ENCODE measurements at places on chromosomes 13 and 19.
A peak's percentile ranks its signal among the peaks of the same experiment; 100 is the strongest.

GRCh38 chr13:31797154-31797775 is 57.9 kb downstream of the RXFP2 start:
- DNase-seq = no peak

DNA sequence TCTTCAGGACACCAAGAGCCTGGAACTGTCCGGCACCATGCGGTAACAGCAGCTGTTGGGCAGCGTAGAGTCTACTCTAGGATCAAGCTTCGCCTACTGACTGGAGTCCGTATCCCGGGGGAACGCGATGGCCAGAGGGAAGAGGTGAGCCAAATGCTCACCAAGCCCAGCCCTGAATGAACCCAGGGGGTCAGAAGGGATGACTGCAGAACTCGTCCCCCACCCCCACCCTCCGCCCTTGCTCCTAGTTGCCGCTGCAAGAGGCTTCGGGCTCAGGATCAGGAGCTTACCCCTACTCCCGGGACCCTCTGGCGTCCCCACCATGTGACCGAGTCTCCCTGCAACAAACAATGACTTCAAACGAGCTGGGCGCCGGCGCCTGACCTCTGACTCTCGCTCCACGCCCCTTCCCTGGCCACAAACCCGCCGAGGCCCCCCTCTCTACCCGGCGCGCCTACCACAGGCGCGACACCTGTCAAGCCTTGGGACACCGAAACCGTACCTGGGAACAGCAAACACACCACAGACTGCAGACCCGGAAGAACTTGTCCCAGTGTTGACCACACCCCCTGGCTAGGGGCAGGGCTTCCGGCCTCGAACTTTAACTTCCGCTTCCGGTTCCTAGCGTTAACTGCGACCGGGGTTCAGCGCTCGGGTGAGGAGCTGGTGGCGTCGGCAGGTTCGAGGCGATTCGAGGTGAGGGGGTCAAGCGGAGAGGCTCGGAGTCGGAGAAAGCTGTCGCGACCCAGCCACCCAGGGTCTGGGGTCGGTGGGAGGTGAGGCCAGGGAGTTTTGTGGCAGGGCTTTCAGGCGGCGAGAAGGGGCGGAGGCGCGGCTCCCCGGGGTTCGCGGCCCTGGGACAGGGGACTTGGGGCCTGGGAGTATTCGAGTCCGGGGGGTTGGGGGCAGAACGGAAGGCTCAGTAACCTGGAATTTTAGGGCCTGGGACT is at the start of gene UBL5:
Gene UBL5 (plus strand): TSS at position 630 of the 950 bp plus-strand sequence. CDS start 420 bp downstream, outside the sequence.
- peak; percentile 80 for DNase-seq

DNA sequence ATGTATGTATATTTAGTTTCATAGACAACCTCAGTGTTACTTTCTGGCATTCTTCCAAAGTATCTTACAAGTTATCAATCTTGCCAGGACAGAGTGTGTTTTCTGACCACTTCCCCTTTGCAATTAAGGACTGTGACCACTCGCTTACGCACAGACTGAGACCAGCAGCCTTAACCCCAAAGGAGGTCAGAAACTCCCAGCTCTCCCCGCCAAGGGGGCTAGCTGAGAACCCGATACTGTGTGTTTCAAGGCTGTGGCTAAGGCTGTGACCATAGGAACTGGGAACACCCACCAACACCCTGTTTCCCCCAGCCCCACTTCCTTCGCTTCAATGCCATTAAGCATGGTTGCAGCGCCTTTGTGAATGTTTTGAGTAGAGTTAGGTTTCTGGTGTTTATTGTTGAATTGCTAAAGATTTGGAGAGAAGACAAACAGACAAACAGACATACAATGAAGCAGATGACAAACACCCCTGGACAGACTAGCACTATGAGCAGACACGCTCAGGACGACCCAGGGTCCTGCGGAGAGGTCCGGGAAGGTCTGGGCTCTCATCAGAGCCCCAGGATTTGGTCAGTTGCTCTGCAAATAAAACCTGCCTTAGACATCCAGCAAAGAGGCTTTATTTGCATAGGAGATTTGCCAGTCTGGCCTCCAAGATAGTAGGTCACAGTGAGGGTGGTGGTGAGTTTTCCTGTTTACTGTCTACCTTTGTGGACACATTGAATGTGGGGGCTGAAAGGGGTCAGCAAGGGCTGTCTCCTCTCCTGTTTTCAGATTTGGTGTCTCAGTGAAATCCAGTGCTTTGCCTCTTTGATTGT is 25.0 kb upstream of the TNFSF11 start:
- DNase-seq = no peak

GRCh38 chr19:9847087-9847671 is 12.1 kb downstream of the PIN1 start:
- no peak for DNase-seq

- no peak for DNase-seq
Measured at GRCh38 chr13:45713721-45714120, 11.6 kb downstream of the CBY2 start.

DNA sequence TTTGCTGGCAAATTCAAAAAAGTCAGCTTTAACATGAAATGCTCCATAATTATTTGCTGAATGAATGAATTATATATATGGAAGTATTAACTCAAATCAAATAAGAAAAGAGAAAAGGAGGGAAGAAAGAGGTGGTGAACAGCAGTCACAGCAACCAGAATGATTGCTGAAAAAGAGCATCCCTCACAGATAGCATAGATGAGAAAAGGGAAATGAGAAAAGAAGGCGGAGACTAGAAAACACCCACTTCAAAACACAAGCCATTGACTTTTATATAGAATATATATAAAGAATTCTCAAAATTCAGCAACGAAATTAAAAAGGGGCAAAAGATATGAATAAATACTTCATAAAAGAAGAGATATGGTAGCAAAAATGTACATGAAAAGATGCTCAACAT is 75.2 kb downstream of the CAB39L start:
- DNase-seq = no peak

- no peak for DNase-seq
Measured at GRCh38 chr19:55442372-55442961, 633 bp downstream of the SHISA7 start.

DNA sequence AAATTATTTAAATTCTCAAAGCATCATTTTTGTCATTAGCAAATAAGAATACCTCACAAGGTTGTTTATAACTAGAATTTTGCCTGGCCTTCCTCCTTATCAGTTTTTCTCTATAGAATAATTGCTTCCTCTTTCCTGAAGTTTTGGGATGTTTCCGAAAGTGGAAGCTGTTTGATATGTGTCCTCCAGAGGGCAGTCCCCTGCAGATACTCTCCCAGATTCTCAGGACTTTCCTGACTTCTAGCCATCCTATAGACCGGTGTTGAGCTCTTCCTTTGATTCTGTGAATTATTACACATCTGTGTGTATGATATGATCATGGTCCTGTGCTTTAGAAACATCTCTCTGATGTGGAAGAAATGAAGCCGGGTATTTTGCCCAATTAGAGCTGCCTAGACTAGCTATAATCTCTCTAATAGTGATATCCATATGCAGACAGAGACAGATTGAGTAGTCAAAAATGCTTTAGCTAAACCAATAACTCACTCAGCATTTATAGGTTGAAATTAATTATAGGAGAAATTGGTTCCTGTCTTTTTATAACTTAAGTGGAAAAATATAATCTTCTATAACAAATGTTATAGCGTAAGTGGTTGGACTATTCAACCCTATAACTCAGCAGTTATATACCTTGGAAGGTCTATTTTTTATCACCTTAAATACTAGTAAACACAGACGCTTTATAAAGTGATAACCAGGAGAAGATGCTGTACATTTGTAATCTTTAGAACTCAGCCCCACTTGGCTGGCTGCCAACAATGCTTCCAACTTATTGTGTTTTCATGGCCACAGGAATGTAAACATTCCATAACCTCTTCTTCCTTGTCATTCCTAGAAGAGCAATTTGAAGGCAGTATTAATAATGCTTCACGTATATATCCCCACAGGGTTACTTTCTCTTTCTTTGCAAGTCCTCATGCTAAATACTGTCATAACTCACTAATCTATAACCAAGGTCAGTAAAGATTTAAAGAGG is 201.0 kb upstream of the RXFP2 start:
- no peak for DNase-seq

DNA sequence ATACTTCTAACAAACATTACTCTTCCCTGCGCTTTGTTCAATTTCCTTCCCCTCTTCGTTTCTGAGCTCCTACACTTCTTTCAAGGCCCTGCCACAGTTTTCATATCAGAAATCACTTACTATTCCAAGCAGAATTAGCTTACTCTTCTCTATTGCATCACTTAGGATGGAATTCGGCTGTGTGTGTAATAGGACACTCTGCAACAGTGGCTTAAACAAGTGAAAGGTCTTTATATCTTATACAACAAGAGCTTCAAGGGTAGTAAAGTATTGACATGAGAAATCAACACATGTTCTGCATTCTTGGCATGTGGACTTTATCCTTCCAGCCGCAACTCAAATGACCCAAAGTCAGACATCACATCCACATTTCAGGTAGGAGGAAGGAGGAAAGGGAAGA is 279.6 kb downstream of the PCDH20 start:
- no peak for DNase-seq

DNA sequence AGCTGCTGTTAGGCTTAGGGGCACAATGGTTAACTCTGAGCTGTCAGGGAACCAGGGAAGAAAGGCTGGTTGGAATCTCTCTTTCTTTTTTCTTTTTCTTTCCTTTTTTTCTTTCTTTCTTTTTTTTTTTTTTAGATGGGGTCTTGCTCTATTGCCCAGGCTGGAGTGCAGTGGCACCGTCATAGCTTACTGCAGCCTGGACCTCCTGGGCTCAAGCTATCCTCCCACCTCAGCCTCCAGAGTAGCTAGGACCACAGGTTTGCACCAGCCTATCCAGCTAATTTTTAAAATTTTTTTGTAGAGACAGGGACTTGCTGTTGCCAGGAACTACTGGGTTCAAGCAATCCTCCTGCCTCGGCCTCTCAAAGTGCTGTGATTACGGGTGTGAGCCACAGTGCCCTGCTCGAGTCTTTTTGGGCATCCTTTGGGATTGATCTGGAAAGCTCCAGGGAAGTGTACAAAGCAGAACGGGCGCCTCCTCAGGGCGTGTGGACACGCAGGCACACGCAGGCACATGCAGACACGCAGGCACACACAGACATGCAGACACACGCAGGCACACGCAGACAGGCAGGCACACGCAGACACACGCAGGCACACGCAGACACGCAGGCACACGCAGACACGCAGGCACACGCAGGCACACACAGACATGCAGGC is 99.2 kb downstream of the GADD45B start:
- DNase-seq = no peak

GRCh38 chr13:97974773-97975172 is 21.3 kb downstream of the IPO5 start:
- no peak for DNase-seq

DNA sequence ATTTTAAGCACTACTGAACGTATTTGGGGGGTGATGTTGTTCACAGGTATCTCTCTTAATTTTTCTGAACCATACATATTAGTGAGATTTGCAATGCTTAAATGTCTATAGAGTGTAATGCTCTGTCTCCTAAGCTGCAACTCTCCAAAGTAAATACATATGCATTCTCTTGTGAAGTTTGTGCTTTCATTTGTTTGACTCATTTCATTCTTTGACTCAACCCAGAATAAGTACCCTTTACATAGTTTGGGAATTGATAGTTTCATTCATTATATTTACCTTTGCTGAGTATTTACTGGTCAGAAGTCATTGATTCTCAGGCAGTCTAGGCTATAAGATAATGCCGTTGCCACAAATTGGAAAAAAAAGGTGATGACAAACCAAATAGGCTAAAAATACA is 406.9 kb downstream of the FGF9 start:
- DNase-seq = no peak

DNA sequence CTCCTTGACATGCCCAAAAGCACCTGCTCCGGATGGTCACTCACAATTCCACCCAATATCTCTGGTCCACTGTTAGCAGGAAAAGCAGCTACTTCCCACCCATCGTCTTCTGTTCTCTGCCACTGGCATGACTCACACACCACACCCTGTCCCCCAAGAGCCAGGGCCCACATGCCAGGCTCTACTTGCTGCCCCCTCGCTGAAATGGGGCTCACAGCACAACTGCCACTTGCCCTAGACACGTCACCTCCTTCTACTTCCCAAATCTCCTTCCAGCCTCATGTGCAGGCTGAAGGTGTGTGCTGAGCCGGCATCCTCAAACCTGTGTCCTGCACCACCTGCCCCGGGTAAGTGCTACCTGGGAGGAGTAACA is 65.0 kb downstream of the TBC1D4 start:
- no peak for DNase-seq

DNA sequence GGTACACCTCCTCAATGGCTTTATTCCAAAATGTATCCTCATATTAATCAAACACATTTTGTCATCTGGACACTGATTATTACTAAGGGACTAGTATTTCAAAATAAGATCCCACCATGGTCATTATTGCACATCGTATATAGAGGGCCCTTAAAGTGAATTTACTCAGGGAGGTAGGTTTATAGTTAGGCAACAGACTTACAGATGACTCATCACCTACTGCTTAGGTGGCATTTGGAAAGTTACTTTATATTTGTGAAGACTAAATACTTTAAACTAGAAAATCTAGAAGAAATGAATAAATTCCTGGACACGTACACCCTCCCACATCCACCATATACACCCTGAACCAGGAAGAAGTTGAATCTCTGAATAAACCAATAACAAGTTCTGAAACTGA is 353.0 kb downstream of the KCTD12 start:
- DNase-seq = no peak

- no peak for DNase-seq
Measured at GRCh38 chr19:13153569-13154240, 3.5 kb downstream of the IER2 start.

GRCh38 chr19:55447421-55448174 is 4.5 kb upstream of the SHISA7 start:
- no peak for DNase-seq

DNA sequence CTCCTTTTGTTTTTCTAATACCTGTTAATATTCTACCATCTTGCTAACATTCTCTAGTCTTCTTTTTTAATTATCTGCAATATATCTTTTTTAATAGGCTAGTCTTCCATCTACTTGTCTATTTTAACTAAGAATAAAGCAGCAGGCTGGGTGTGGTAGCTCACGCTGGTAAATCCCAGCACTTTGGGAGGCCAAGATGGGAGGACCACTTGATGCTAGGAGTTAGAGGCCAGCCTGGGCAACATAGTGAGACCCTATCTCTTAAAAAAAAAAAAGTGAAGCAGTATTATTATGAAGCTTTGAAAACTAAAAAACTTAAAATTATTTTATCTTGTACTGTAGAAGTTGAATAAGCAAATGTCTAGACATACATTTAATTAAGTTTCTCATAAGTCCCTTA is 3.3 kb downstream of the UTP14C start:
- DNase-seq = no peak

Measured in activated CD8-positive, alpha-beta memory T cell treated with anti-CD3 and anti-CD28 coated beads for 1 hour (primary cell).